ENCODE measurements at places on chromosomes 2 and 18.

DNA sequence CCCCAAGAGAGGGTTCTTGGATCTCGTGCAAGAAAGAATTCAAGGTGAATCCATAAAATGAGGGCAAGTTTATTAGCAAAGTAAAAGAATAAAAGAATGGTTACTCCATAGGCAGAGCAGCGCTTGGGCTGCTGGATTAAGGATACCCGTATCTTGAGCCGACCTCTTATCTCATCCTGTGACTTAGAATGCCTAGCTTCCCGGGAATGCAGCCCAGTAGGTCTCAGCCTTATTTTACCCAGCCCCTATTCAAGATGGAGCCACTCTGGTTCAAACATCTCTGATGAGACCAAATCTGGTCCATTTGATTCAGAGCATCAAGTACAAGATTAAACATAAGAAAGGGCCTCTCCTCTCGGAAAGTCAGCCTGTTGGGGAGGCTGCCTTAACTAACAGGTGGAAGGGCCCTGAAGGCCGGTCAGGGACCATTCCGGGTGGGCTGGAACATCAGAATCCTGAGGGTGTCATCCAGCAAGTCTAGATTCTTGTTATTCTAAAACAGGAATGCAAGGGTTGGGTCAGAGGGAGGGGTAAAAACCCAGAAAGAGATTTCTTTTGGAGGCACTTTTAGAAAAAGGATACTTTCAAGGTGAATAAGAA, 5.8 kb downstream of the PSD4 start:
- DNase-seq = no peak

DNA sequence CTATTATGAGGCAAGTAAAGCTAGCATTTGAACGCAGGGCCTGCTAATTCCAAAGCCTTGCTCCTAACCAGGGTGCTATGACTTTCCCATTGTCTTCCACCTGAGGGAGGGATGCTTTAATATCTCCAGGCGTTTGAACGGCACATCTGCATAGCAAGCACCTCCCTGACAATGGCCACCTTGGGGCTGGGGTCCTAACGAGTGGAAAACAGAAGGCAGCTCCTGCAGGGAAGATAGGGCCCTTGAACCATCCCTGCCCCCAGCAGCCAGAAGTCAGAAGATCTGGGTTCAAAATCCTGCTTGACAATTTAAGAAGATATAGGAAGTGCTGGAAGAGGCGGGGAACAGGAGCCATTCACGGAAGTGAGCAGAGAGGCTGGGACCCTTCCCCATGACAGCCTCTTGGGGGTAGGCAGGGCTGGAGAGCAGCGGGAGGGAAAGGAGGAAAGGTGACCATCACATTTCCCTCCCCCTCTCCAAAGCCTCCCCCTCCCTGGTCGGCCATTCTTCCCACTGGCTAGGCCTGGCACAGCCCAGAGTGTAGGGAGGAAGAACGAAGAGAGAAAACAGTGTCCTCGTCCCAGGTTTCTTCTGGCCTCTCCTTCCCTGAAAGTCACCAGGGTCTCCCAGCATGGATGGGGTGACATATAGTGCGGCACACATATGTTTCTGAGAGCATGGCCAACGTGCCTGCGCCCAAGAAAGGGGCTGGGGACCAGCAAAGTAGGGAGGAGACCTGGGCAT, 73.5 kb downstream of the EMX1 start:
- DNase-seq = no peak

- DNase-seq = no peak
These were observed 749.5 kb downstream of the RNF144A start for GRCh38 chr2:7666596-7667259.

DNA sequence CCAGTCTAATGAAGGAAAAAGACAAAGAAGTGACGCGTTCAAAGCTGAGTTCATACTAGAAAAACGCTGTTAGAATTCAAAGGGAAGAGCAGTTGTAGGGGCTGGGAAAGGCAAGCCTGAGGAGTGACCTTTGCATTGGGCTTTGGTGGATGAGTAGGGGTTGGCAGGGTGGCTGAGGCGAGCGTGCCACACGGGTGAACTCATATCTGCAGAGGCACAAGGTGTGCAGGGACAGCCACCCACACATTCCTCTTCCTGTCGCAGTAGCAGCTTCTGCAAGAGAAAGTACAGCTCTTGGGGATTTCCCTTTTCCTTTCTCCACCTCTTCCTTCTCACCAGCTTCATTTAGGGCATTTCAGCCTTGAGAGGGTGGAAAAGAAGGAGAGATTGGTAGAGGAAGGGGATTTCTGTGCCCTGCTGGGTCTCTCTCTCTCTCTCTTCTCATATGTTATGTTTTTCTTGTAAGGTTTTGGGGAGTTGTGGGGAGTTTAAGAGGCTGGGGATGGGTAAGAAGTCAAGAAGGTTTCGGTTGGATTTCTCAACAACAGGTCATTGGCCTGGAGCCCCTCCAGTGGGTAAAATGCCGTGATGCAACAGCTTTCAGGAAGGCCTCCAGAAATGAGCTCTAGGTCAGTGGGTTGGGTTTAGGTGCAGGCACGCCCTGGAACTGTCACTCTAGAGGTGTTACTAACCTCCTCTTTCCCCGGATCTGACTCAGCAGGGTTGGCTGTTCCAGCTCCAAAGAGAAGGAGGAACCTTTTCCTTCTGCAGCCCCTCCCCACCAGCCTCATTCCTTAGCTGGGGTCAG, 40.1 kb downstream of the ODC1 start:
- DNase-seq = peak; percentile 93

- no peak for DNase-seq
These were observed 83.4 kb upstream of the TXNDC2 start for GRCh38 chr18:9802175-9803062.

DNA sequence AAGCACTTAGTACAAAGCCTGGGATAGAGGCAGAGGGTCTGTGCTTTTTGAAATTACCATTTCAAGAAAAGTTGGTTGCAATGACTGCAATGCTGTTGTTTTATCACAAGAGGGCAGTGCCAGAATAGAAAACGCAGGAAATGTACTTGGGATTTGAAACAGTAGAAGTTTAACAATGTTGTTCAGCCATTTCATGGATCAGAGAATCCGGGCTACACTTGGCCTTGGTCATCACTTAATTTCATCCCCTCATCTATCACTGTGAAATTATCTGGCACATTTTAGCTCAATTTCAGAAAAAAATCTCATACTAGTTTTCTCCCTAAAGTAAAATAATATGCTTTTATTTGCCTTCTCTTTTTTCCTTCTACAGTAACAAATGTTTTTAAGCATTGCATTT, 70.8 kb downstream of the RAPGEF4 start:
- peak; percentile 44 for DNase-seq

DNA sequence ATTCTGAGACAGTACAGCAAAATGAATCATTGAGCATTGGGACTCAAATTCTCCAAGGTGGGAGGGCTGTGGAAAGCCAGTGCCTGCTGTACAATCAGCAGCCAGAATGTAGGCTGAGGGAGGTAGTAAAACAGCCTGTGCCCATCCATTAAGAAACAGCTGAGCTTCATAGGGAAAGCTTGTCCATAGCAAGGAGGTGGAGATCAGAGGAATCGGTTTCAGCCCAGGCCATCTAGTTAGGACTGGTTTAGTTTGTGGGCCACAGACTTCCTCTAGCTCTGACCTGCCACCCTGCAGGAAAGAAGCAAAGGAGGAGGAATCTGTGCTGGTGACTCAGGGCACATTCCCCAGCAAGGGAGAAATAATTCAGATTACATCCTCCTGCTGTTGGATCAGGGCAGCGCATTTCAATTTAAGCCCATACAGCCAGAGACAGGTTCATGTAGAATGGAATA, 333.4 kb downstream of the SETBP1 start:
- DNase-seq = peak; percentile 62

GRCh38 chr2:188570370-188570769, 278.7 kb downstream of the GULP1 start:
- no peak for DNase-seq

DNA sequence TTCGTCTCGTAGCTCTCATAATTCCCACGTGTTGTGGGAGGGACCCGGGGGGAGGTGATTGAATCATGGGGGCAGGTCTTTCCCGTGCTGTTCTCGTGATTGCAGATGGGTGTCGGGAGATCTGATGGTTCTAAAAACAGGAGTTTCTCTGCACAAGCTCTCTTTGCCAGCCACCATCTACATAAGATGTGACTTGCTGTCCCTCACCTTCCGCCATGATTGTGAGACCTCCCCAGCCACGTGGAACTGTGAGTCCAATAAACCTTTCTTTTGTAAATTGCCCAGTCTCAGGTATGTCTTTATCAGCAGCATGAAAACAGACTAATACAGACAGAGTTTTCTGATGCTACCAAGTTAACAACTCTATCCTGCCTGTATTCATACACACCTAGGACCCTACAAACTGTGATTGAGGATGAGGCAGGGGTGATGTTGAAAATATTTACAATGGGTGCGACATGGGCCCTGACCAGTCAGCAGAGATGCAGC, 3.9 kb downstream of the APOB start:
- DNase-seq = no peak

GRCh38 chr2:98359986-98360385, 13.7 kb downstream of the CNGA3 start:
- DNase-seq = no peak

GRCh38 chr18:58323866-58324762, 280.1 kb downstream of the NEDD4L start:
- no peak for DNase-seq

- peak; percentile 21 for DNase-seq
These were observed 122.5 kb downstream of the FHOD3 start for GRCh38 chr18:36419900-36420531.

DNA sequence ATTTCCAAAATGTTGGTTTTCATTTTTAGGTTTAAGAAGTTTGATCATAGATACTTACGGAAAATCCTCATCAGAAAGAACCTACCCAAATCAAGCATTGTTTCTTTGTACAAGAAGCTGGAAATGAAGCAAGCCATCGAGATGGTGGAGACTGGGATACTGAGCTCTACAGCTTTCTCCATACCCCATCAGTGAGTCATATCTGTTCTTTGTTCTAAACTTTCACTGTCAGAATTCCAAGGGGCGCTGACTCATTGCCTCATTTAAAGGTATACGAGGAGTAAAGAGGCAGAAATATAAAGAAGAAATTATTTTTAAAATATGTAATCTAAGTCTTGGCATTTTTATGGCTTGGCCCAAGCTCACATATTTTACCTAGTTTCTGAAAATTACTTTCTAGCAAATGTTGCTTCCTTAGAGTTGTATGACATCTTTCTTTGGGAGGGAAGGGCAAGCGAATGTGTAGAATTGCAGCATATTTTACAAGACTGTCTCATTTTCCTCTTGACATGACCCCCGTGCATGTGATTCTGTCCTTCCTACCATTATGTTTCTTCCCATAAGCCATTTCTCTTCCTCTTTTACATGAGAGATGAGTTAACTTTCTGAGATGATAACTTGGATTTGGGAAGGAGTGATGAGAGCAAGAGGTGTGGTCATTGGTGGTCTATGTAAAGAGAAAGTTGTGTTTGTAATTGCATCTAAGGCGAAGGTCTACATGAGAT, 41.2 kb downstream of the SLC9A4 start:
- peak; percentile 87 for DNase-seq

DNA sequence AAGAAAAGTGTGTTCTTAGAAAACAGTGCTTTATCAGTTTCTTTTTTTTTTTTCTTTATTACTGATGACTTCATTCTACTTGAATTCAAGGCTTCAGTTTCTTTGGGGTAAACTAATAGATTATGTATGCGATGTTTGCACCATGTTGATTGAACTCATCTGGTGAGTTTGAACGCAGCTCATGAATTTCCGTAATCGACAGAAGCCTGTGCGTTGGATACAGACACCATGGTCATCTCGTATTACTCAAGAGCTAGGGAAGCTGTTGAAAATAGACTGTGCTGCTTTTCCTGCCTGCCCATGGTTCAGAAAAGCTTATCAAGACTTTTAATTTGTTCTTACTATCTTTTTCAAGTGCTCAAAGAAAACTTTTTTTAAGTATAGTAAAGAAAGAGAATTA, 185.5 kb upstream of the NRP2 start:
- peak; percentile 17 for DNase-seq

DNA sequence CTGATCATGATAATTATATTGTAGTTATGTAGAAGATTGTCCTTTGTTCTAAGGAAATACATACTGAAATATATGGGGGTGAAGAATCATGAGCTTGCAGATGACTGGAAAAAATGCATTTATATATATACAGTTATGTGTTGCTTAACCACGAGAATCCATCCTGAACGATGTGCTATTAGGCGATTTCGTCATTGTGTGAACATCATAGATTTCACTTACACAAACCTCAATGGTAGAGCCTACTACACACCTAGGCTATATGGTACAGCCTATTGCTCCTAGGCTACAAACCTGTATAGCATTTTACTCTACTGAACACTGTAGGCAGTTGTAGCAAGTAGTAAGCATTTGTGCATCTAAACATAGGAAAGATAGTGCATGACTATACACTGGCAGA, 2.6 kb upstream of the ACAA2 start:
- DNase-seq = no peak

DNA sequence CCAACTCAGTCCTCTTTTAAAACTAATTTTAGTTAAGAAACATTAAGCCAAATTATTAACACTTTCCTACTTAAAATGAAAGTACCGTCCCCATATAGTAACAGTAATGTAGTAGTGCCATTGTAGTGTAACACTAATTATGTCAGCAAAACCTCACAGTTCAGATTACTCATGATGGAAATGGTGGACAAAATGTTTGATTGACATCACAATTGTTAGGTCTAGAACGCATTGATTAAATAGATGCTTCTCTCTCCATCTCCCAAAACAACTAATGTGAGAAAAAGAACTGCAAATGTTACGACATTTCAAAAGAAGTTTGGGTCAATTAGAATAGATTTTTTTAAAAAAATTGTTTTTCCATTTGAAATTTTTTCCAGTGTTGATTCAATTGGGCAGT, 1.2 kb upstream of the ATF2 start:
- DNase-seq = no peak

DNA sequence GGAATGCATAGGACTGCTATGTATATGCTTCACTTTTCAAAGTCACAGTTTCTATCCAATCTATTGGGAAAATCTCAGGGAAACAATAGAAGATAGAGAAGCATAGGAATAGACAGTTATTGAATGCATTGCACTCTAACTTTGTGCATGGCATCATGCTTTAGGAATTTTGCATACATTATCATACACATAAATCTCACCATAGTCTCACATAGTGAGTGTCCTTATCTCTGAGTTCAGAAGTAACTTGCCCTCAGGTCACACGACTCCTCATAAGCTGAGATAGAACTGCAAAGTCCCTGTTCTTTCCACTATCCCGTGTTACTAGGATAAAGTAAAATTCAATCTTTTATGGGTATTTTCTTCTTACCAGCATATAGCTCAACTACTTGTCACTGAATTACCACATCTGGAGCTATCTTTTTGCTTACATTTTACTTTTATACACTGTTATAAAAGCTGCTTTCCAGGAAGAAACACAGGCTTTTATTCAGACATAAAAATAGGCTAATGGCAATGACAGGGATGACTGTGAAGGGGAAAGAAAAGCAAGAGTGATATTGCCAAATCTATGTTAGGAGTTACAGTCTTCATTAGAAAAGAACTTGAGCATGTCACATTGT, 666.9 kb downstream of the XIRP2 start:
- no peak for DNase-seq

DNA sequence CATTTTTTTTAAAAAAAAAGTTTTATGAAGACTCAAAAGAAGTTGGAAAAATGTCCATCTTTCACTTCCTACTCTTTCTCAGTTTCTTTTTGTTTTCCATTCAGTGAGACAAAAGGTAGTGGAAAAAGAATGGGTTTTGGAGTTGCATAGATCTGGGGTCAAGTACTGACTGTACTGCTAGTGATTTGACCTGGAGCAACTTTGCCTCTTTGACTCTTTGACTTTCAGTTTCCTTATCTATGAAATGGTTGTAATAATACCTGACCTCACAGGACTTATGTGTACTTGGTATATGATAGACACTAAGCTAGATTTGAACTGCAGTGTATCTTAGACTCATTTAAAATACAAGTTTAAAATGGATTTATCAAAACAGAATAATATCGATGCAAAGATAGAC, 3.5 kb upstream of the KCNE4 start:
- no peak for DNase-seq

- no peak for DNase-seq
These were observed 130.4 kb downstream of the MEIS1 start for GRCh38 chr2:66565291-66565690.

Measured in urothelium cell line (cell line).